ENCODE measurements at places on chromosomes 1 and 21.

GRCh38 chr1:58584082-58584895 is 7.2 kb upstream of the TACSTD2 start:
- no peak for DNase-seq

- DNase-seq = no peak
Observed at GRCh38 chr1:100607628-100608240, 69.8 kb downstream of the GPR88 start.

DNA sequence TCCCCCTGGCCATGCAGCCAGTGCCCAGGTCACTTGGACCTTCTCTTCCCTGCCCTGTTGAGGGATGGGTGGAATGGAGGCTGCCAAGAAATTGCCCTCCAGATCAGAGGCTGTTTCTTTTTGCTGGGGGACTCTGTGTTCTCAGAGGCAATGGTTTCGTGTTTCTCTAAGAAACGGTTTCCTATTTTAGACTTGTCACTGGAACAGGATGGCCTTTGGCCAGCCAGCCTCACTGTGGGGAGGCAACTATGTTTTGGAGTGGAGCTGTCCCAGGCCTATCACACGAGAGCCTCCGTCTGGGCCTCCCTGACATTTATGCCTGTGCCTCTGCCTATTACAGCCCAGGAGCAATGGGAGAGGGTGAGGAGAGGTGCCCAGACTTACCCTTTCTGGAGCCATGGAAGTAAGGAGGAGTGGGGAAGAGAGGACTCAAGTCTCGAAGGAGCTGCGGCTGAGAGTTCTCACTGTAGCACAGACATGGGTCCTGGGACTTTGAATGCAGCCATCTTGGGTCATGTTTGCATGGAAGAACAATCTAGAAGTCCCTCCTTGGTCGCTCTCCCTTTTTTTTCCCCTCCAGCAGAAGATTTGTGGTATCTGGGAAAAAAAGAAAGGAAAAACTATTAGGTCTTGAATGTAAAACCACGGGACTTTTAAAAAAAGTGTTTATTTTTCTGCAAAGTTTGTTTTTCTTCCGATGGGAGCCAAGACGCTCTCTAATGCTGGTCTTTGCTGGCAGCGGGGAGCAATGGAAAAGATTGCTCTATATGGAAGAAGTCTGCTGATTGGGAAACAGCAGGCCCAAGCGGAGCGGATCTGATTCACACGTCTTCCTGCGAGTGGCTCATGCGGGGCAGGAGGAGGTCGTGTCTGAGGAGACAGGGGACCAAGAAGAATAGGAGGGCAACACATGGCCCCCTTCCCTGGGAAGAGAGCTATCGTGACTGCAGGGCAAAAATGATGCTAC is 219.2 kb downstream of the FOXD2 start:
- DNase-seq = no peak

GRCh38 chr1:178953034-178953433 is 72.7 kb upstream of the FAM20B start:
- no peak for DNase-seq

DNA sequence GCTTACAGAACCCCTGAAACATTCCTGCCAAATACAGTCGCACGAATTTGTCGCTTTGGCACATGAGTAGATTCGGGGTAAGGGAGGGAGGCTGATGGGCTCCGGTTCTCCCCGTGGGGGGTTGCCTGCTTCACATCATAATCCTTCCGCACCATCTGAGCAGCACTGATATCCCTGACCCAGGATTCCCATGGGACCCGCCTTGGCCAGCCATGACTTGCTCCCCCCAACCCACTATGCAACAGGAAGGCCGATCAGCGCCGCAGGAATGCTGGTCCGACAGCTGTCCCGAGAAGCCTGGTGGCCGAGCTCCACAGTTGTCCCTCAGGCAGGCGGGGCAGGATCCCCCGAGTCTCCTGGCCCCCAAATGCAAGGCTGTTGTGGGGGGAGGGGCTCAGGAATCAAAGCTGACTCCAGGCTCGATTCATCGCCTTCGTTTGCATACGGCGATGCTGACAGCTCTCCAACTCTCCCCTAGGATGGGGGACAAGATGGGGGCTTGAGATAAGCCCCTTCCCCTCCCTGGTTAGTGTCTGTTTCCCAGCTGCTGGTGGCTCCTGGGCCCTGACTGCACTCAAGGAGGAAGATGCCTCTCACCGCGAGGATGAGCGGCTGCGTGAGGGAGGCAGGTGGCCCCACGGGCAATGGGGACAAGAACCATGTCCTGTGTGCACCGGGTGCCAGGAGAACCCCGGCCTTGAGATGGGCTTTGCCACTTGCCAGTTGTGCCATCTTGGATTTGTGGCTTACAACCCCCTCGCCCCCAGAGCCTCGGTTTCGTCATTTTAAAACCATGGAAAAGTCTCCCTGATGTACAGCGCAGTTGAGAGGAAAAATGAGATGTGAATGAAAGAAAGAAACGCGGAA is 9.3 kb downstream of the DRAXIN start:
- DNase-seq = no peak

DNA sequence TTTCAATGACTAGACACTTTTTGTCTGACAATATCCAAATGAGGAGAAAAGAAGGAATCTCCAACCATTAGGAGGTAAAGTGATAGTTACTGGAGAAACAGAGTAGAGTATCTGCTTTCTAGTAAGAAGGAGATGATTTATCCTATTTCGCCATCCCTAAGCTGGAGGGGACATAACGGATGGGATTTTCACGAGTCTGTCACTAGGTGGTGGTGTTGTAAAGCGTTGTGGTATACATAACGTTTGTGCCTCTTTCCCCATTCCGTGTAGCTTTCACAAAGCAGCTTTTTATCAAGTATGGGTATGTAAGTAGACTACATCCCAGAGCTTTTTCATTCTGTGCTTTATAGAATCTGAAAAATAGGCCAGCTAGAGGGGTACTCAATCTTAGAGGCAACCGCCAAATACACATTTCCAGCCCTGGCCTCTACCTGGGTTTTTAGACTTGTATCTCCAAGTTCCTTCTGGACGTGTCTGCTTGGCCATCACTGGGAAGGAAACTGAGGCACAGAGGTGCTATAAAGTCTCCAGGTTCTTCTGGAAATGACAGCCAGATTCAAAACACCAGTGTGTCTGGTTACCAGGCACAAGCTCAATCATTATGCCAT is 33.3 kb upstream of the FAM3B start:
- DNase-seq = peak; percentile 24

DNA sequence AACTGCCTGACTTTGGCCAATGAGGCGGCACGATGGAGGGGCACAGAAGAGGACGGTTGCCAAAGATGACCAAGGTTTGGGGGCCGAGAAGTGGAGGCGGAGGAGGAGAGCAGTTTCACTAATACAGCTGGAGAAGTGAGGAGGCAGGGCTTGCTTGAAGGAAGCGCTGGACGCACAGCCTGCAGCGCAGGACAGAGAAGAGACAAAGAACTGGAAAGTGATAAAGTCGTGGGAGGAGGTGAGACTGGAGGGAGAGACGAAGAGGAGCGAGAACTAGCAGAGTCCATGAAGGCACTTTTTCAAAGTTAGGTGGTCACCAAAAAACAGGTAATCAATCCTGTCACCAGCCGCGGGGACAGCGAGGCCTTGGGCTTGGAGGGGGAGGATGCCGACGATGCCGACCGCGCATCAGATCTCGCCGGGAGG is 771 bp downstream of the PACC1 start:
- no peak for DNase-seq

GRCh38 chr1:167479331-167479979 is 38.9 kb downstream of the CD247 start:
- DNase-seq = no peak

DNA sequence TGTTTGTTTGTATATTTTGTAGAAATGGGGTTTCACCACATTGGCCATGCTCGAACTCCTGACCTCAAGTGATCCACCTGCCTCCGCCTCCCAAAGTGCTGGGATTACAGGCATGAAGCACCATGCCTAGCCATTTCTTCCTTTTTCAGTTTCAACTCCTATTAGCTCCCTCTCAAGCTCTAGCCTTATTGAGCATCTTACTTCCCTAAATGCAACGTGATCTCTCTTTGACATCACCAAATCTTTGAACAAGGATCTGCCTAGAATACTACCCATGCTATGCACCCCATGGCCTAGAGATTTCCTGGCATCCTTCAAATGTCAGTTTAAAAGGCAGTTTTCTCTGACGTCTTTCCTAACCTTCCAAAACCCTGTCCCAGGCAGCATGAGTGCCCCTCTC is 91.1 kb upstream of the NR5A2 start:
- no peak for DNase-seq

DNA sequence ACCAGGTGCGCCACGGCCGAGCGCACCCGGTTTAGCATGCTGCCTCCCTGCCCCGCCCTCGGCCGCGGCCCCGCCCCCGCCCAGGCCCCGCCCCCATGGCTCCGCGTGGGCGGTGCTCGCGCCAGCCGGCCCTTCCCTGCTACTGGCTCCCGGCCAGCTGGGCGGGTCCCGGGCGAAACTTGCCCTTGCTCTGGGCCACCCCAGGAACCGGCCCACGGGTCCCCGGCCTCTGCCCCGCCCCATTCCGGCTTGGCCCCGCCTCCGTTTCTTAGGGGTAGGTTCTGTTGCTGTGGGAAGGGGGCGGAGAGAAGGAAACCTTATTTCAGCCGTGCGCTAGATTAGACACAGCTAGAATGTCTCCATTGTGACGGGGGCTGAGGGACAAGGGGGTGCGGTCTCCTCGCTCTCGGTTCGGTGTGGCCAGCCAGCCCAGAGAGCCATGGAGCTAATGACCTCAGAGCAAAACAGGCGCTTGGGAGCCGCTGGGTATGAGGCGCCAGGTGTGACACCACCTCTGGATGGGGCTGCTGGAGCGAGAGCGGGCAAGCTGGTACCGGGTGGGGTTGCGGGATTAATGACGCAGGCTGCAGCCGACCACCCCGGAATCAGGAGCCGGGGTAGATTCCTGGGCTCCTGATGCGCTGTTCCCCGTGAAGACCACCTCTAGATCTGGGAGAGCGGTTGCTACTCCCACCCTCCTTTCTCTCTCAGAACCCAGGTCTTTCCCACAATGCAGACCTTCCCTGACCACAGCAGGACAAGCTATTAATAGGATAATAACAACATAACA is at the start of gene PPM1J:
PPM1J (minus strand) TSS at position 69 of the 790 bp plus-strand sequence; CDS start at position 38, 31 bp downstream.
- peak; percentile 97 for DNase-seq

- DNase-seq = no peak
Observed at GRCh38 chr1:199978408-199978940, 49.0 kb upstream of the NR5A2 start.

DNA sequence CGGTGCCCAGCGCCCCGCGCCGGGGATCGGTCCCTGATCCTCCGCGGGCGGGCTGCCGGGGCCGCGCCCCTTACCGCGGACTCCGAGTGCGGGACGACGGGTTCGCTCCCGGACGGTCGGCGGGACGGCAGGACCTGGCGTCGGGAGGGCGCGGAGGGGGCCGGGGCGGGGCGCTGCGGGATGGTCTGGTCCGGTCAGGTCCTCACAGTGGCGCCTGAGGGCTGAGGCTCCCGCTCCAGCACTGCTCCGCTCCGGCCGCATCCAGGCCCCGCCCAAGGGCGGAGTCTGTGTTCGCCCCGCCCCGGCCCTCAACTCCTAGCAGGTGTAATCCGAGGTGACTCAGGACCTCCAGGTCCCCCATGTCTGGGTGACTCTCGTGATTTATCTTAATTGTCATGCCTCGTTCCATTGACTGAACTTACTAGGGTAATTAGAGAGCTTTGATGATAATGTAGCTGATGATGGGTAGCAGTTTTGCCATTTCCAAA is at the start of gene RAB3B:
RAB3B (minus strand) TSS at position 223 of the 488 bp plus-strand sequence. CDS start 13,583 bp downstream, outside the sequence.
- DNase-seq = peak; percentile 87

DNA sequence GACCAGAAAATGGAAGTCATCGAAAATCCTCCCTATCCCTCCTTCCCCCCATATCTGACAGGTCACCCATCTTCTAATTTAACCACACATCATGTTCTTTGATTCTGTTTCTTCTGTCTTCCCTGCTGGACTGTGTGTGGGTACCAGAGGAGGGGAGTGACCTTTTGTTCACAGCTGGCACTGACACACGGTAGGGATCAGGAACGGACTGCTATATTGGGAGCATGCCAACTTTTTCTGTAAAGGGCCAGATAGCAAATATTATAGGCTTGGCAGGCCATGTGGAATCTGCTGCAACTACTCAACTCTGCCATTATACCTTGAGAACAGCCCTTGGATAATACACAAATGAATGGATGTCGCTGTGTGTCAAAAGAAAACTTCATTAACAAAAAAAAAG is 7.5 kb upstream of the TOMM20 start:
- no peak for DNase-seq

GRCh38 chr1:20164694-20165202 is 21.1 kb upstream of the UBXN10 start:
- no peak for DNase-seq

DNA sequence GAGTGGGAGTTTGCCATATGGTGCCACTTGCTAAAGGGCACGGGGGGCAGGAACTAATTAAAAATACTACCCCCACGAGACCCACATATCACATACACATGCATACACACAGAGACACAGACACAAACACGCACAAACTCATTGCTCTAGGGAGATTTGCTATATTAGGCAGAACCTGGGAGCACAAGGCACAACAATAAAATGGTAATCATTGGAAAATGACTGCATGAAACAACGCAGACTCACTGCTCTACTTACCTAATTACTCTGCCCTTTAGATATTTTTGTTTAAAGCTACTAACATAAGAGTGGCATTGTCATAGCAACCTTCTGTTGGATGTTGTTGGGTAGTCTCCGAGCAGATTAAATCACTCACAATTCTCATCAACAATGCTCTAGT is 20.3 kb upstream of the RGS4 start:
- DNase-seq = no peak

DNA sequence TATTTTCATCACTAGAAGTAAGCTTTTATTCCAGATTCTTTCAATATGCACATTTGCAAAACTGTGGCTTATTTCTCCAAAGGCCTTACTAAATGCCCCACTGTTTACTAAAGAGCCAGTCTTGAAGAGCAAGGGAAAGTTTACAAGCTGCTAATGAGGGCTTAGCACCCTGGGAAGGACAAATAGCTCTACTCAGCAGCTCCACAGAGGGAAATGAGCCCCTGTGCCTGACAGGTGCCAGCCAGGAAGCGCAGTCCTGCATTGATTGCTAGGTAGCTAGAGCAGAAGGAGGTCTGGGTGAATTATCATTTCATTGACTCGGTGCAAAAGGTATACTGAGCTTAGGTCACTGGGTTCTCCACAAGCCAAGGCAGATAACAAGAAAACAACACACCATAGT is 307.0 kb downstream of the SETD4 start:
- no peak for DNase-seq

- DNase-seq = no peak
Observed at GRCh38 chr1:180611016-180611930, 20.5 kb upstream of the XPR1 start.

- DNase-seq = no peak
Observed at GRCh38 chr1:189805735-189806134, 671.9 kb downstream of the BRINP3 start.

DNA sequence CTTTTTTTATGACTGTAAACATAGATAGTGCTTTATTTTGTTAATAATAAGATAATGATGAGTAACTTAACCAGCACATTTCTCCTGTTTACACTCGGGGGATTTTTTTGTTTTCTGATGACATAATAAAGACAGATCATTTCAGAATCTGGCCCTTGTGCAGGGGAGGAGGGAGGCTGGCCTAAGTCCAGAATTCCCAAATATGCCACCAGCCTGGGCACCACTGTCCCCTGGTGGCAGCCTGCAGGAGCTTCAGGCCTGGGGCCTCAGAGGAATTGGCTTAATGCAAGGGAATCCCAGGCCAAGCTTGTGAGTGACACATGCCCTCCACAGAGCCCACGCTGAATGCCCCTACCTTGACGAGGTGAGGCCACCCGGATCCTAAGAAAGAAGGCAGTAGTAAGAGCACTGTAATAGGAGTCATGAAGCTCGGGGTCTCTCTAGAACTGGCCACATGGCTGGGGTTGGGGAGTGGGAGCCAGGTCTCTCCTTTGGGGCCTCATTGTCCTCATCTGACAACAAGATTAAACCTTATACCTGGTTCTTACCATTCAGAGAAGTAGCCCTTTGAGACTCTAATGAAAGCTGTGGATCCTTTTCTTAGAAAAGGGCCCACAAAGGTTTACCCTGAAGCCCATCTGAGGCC is 24.1 kb downstream of the ETNK2 start:
- DNase-seq = no peak

Measured in activated CD4-positive, alpha-beta T cell treated with anti-CD3 and anti-CD28 coated beads, Interleukin-2, amount 50 U/mL, for 4 hours (primary cell).